ENCODE measurements at places on chromosomes 6 and 20.
A peak's percentile ranks its signal among the peaks of the same experiment; 100 is the strongest.

DNA sequence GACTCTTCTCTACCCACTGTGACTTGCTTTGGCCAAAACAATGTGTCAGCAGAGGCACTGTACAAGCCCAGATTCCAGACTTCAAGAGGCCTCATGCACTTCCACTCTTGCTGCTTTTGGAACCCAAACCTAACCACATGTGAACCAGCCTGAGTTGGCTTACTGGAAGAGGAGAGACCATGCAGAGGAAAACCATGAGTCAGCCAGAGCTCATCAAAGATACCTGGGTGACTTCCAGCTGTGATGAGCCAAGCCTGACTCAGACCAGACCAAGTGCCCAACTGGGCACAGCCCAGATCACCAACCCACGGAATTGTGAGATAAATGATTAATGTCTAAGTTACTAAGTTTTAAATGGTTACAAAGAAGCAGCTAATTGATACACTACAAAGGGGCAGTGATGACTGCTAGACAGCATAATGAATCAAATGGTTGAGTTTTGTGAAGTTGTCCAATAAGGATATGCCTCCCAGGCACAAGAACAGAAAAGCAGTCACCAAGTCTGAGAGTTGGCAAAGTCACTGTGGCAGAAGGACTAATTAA is 16.2 kb upstream of the BEND6 start:
- peak; percentile 98 for DNase-seq

DNA sequence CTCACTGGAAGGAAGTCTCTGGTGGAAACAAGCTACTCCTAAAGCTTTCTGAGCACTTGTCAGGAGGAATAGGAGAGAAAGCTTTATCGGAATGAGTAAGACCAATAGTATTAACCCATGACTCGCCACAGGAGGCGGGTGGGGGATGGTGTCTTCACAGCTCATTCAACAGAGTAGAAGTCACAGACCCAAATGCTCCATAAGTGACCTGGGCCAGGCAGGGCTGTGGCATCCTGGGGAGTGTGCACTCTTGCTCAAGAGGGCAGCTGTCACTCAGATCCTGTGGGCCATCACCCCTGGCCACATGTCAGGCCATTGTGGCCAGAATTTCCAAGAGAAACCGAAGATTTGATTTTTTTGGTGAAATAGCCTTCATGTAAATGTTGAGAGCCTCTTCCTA is 116.0 kb downstream of the SYCP2 start:
- DNase-seq = no peak

GRCh38 chr6:6752129-6752528 is 163.6 kb downstream of the LY86 start:
- no peak for DNase-seq

- DNase-seq = peak; percentile 85
Measured at GRCh38 chr6:153031335-153031955, 28.9 kb upstream of the MTRF1L start.

DNA sequence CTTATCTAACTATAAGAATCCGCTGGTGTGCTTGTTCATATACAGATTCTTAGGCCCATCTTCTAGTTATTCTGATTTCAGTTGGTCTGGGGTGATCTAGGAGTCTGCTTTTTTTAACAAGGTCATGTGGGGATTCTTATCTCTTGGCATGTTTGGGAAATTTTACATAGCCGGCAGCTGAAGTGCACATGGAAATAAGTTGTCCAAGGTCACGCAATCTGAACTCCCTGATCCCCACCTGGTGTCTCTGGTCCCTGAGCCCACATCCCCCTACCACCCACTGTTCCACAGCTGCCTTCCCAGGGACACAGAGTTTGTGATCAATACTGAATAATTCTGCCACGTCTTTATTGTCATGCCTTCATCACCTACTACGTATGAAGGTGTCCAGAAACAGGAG is 90.8 kb downstream of the SSR1 start:
- no peak for DNase-seq

DNA sequence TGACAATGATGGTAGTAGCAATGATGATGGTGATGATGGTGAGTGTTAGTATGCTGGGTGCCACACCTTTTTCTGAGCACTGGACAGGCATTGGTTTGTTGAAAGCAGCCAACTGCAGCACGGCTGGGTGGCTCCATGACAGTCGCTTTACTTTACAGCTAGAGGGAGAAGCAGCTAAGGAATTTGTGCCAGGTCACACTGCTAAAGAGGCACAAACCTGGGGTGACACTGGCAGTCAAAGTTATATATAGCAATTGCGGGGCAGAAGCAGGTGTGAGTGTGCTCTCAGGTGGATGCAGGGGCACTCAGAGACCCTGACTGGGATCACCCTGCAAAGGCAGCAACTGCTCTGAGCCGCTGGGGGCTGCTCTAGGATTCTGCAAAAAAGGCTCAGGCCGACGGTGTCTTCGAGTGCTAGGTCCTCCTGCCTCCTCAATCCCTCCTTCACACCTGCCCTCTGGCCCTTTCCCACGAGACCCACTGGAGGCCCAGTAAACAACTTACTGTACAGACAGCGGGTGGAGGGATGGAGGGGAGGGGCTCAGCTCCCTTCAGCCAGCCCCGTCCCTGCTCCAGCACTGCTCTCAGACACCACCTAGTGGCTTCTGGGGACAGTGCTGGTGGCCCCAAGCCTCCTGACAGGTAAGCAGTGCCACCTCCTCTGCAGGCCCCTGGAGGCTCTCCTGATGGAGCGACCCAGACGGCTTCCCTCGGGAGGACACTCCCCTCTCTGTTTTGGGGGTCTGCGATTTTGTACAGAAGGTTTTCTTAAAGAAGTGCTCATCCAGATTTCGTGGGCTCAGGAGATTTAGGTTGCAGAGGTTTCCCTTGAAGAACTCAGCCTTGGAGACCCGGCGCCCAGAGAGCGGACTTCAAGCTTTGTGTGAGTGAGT is 4.4 kb upstream of the RPS21 start:
- DNase-seq = peak; percentile 31

- no peak for DNase-seq
Measured at GRCh38 chr20:44900231-44900854, 9.5 kb upstream of the PABPC1L start.

- no peak for DNase-seq
Measured at GRCh38 chr20:24977336-24977735, 15.2 kb downstream of the APMAP start.

DNA sequence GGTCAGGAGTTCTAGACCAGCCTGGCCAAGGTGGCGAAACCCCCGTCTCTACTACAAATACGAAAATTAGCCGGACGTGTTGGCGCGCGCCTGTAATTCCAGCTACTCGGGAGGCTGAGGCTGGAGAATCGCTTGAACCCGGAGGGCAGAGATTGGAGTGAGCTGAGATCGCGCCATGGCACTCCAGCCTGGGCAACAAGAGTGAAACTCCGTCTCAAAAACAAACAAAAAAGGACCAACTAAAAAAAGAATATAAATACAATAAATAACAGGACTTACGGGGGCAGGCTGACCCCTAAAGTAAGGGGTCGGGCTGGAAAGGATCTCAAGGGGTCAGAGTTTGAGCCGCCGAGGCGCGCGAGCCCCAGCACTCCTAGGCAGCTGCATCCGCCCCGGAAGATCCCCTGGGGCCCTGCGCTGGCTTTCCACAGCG is 509 bp upstream of the TPD52L2 start:
- DNase-seq = no peak

DNA sequence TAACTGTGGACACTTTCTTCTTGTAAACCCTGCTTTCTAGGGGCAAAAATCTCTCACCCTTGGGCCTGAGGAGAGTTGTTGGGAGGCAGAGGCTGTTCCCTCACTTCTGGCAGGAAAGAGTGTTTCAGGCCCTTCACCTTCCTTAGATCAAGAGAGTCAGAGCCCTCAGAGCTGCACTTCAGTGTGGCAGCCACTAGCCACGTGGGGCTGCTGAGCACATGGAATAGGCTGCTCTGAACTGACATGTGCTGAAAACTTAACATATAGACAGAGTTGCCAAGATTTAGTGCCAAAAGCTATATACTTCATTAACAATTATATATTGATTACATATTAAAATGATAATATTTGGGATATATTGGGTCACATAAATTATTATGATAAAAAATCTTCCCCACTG is 4.4 kb upstream of the LMBRD1 start:
- DNase-seq = no peak

- peak; percentile 49 for DNase-seq
Measured at GRCh38 chr6:129795261-129795660, 65.9 kb downstream of the TMEM244 start.

DNA sequence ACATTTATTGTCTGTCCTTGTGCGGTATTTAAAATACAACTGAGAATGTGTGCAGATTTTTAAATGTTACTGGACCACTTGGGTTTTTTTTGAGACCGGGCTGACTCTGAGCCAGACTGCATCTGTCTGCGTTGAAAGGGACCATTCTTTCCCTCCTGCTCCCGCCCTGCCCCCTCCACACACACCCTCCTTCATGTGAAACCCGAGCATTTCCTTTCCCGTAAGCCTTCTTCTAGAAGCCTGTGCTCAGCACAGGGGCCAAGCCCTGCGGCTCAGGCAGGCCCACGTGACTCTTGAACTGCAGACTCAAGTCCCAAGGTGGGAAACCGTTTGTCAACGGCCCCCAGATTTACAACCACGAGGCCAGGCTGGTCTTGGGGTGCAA is 82.7 kb upstream of the FOXC1 start:
- no peak for DNase-seq

DNA sequence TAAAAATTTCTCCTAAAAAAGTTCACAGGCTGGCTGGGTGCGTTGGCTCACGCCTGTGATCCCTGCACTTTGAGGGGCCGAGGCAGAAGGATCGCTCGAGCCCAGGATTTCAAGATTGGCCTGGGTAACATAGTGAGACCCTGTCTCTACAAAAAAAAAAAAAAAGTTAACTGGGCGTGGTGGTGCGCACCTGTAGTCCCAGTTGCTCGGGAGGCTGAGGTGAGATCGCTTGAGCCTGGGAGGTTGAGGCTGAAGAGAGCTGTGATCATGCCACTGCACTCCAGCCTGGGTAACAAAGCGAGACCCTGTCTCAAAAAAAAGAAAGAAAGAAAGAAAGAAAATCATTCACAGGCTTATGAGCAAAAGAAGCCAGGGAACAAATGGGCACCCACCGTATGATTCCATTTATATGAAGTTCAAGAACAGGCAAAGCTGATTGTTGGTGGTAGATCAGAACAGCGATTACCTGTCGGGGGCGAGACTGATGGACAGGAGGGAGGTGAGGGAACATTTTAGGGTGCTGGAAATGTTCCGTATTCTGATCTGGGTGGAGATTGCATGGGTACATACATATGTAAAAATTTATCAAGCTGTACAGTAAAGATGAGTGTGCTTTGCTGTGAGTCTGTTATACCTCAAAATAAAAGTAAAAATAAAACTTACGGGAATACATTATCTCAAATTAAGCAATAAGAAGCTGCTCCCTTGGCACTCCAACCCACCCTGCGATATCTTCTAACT is 77.1 kb downstream of the FGD2 start:
- no peak for DNase-seq

DNA sequence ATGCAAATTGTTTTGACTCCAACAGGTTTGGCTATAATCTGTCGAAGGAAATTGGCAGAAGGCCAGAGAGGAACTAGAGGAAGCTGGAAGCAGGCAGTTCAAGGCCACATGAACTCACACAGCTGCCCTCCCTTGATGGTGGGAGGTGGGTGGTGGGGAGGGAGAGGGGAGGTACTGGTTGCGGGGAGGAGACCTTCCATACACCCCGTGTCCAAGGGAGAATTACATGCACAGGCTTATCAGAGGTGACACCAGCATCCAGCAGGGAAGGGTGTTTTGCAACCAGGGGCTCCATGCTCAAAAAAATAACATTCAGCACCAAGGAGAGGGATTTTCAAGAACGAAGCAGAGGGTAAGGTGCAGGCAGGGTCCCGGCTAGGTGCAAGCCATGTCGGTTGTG is 9.1 kb downstream of the PRND start:
- DNase-seq = no peak

DNA sequence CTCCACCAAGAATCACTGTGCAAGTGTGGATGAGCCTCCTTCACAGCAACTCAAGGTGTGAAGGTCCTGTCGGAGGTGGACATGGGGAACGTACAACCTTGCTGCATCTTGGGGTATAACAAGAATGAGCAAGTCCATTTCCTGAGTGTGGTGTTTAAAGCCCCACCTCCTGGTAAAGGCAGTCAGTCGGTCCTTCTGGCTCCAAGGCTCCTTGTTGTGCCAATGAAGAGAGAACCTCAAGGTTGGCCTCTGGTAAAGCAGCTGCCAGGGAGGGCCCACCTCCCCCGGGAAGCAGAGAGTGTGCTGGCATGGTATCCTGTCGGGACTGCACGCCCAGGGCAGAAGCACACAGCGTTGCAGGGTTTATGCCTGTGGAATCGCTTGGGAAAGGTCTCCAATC is 12.4 kb upstream of the MAS1 start:
- DNase-seq = no peak

- no peak for DNase-seq
Measured at GRCh38 chr6:35183281-35183680, 30.5 kb upstream of the SCUBE3 start.

DNA sequence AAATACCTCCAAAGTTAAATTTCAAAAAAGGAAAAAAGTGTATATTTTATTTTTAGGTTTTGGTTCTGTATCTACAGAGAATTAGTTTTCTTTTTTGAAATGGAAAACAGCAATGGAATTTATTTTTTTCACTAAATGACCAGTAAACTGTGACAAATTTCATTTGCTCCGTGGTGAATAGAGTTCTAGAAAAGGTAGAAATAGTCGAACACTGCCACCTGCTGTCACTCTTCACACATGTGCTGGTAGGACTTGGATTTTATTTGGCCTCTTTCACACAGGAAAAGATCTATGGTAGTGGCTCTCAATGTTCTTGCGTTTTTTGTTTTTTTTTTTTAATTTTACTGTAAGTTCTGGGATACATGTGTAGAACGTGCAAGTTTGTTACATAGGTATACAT is 312.5 kb downstream of the EYA4 start:
- DNase-seq = no peak

DNA sequence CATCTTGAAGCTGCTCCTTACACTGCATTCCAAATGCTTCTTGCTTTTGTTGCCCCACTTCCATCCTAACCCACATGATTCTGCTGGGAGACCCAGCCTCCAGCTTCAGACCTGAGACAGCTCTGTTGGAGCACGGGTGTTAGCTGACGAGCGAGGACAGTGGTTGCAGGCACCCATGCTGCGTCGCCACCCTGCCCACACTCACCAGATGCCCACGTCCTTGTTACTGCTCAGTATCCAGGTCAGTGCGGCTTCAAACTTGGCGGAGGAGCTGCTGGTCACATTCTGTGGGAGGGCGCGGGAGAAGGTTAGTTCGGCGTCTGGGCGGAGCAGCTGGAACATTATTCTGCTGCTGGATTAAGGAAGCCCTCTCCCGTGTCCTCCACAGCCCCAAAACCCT is 9.0 kb downstream of the LEMD2 start:
- no peak for DNase-seq

Measured in epithelial cell of prostate (primary cell).